Glutamatergic neuron (in vitro differentiated cells): ENCODE measurements at places on chromosomes 7 and 10. TPM values are rescaled to one million over a fixed set of nuclear protein-coding genes. Genes with fewer than 3 reads are reported as not detected.

DNA sequence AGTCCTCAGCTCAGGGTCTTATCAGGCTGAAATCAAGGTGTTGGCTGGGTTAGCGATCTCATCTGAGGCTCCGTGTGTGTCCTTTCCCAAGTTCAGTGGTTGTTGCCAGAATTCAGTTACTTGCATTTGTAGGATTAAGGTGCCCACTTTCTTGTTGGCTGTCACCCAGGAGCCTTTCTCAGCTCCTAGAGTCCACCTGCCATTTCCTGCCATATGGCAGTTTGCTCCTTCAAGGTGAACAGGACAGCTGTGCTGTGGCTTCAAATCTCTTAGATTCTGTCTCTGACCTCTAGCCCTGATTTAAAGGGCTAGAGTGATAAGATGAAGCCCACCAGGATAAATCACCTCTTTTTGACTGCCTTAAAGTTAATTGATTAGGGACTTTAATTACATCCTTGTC lies 1.0 kb upstream of the HIF1AN start:
- no peak for DNase-seq

DNA sequence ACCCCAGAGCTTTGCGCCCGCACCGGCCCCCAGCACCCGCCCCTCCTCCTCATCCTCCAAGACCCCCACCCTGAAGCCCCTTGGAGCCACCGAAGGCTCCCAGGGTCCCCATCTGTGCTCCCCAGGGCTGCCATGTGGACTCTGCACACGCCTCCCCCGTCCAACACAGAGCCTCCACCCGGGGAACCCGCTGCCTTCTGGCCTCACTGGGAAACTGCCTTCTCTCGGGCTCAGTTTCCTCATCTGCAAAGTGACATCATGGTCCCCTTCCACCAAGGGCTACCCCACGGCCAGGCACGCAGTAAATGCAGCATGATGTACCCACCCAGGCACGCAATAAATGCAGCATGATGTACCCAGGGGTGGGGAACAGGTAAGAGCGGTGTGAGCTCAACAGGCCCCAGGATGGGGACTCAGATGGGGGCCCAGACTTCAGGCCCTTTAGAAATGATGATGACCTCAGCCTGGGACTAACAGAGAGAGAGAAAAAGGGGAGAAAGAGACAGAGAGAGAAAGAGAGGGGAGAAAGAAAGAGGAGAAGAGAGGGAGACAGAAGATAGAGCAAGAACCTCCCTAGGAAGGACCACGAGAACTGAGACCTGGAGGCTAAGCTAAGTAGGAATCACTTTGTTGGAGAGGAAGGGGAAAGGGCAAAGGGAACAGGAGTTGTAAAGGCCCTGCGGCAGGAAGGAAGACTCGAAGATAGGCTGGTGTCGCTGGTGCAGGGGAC lies 2.5 kb upstream of the MICALL2 start:
- no peak for DNase-seq

The PON1 gene
- 1.1 TPM for total RNA-seq

DNA sequence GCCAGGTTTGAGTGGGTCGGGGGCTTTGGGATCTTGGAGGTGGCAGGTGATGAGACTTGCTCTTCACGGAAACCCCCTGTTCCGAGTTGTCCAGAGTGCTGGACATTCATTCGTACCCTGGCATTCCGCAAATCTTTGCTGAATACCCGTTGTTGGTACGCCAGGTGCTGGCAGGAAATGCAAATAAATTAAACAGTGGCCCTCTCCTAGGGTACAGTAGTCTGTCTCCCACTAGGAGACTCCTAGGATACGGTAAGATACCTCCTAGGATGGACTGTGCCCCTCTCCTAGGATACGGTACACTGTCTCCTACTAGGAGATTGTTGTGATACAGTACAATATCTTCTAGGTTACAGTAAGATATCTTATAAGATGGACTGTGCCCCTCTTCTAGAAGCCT lies 544 bp downstream of the SEC23IP start:
- DNase-seq, result no peak
